GF-D8 (cell line): ENCODE measurements at places on chromosomes 3 and 15.

DNA sequence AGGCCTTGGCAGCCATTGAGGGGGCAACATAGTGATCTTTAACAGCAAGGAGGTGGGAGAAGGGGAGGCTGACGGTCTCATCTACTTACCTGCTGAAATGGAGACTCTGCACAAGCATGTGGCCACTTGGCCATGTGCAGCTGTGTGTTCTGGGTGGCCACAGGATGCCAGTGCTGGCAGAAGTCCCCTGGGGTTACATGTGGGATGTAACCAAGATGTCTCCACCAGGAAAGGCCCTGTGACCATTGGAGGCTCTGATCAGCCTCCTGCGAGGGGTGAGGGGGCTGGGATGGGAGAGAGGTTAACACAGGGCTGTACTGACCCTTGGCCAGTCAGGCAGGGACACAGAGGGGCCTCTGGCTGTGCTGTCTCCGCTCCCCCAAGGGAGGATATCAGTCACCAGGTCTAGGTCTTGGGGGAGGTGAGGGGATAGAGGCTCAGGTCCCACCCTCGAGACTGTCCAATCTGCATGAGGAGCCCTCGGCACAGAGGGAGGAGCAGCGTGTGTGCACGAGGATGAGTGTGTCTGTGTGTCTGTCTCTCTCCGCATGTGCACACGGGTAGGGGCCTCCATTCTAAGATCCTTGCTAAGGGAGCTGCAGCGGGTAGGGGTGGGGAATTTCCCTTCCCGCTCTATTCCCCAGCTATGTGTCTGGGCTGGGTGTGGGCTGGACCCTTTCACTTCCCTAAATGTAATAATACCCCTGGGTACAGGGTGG is 19.5 kb downstream of the PRKCD start:
- no peak for DNase-seq

DNA sequence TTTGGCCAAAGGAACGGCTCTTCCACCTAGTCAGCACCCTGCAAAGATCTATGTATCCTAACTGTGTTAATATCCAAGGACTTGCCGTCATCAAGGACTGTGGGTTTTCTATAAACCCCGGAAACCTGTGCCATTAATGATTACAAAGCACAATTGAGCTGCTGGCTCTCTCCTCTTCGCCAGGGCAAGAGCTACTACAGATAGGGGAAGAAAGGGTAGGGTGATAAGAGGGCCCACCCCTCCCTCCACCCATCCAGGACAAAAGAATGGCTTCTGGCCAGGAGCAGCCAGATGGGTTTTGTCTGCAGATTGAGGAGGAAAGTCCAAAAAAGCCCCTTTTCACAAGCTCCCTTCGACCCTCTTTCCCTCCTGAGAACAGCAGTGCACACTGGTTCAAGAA is 9.9 kb downstream of the RFT1 start:
- DNase-seq = no peak

- no peak for DNase-seq
These were observed 65.6 kb upstream of the POLG start for GRCh38 chr15:89400116-89400781.

- no peak for DNase-seq
These were observed 61.7 kb downstream of the AGTR1 start for GRCh38 chr3:148759430-148759829.

- DNase-seq = no peak
These were observed 88.8 kb upstream of the SLC24A5 start for GRCh38 chr15:48031973-48032372.

DNA sequence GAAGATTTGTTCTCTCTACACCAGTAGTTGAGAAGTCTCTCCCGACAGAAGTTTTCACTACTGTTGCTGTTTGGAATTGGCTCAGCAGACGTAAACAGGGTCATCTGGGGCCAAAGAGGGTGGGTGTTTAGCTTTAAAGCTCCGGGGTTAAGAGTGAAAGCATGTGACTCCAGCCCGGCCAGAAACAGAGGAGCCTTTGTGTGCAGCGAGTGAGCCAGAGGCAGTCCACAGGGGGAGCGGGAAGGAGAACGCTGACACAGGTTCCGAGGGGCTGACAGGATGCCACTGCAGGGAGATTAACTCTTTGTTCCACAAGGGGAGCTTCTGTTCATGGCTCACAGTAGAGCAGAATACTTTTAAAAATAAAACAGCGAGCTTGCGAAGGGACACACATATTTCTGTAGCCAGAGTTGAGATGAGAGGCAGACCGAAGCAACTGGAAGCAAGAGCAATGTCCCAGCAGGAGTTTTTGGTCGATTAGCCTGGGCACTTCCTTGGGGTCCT is 26.9 kb downstream of the BMF start:
- no peak for DNase-seq

- no peak for DNase-seq
These were observed 307.9 kb downstream of the TLE3 start for GRCh38 chr15:69789648-69790393.

- no peak for DNase-seq
These were observed 103.0 kb upstream of the ARHGEF26 start for GRCh38 chr3:154018100-154018696.

DNA sequence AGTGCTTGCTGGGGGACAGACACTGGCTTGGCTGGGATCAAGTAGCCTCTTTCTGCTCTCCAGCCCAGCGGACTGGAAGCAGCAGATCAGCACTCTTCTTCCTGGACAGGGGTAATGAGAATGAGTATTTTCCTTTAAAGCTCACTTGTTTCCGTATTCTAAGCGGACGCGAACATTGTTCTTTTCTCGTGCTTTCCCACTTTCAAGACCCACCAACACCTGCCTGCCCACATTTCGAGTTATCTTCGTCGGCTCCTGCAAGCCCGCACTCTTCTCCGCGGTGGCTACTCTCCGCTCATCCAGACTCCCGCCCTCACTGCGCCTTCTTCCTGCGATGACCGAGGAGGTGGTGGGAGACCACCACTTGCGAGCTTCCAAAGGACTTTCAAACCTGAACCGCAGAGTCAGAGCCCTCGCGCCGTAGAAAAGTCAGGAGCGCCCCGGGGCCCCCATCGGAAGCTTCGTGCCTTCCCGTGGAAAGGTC is 1.6 kb upstream of the PPM1L start:
- no peak for DNase-seq

DNA sequence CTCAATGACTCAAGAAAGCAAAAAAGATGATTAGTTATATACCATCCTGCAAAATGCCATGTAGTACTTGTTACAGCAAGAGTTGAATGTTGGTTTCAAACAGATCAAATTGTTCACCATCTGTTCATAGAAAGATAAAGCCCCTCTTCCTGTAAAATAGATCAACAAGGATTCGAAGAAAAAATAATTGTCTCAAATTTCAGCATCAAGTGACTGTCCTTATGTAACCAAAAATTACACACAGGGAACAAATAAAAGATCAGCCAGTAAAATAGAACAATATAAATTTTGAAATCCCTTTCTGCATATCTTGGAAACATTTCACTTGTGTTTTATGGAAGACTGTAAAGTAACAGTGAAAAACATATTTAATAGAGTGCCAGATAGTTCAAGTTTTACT is 165.1 kb upstream of the STAC start:
- DNase-seq = no peak

GRCh38 chr3:194306109-194306686 is 44.9 kb downstream of the CPN2 start:
- peak; percentile 98 for DNase-seq
